ENCODE measurements at places on chromosomes 5 and 9.

DNA sequence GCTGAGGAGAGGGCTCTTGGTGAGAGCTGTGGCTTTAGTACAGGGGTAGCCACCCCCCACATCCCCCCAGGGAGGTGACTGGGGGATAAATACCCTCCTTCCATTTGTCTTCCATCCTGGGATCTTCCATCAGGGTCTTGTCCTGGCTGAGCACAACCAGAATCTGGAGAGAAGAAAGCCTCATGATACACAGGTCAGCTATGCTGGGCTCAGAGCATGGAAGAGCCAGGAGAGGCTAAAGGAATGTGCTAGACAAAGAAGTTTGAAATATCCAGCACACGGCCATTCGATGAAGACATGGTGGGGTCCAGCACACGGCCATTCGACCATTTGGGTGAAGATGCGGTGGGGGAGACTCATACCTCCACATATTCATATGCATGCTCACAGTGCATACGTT lies 30.0 kb downstream of the ROPN1L start:
- no peak for ATAC-seq

DNA sequence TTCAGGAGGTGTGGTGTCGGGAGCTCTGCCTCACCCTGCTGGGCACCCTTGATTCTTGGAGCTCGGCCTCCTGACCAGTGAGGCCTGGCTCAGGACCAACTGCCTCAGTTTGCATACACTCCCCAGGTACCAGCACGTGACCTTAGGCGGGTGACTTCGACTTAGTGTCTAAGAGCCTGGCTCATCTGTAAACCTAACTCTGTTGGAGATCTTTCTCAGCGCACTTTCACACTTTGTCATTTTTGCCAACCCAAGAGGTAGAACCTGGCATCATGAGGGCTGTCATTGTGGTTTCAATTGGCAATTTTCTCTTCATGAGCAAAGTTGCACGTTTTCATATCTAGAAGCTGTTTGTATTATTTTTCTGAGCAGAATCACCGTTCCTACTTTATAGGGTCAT lies 13.4 kb upstream of the WNK2 start:
- no peak for ATAC-seq

GRCh38 chr5:107211630-107212029 lies 459.1 kb downstream of the EFNA5 start:
- ATAC-seq, result no peak

DNA sequence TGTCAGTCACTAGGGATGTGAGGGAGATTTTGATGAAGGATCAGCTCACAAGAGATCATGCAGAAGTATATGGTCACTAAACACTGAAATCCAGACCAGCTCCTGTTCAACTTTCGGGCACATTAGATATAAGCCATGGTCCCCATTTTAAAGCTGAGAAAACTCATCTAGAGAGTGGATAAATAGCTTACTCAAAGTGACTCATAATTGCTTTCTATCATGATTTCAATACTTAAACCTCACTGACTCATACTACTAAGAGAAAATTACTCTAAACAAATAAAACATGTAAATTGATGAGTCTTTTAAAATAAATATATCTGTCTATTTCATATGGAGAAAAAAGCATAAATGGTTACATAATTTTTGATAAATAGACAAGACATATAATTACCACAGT lies 567.7 kb downstream of the TLR4 start:
- no peak for ATAC-seq

GRCh38 chr5:110951373-110951791 lies 120.1 kb upstream of the TSLP start:
- ATAC-seq, result no peak

DNA sequence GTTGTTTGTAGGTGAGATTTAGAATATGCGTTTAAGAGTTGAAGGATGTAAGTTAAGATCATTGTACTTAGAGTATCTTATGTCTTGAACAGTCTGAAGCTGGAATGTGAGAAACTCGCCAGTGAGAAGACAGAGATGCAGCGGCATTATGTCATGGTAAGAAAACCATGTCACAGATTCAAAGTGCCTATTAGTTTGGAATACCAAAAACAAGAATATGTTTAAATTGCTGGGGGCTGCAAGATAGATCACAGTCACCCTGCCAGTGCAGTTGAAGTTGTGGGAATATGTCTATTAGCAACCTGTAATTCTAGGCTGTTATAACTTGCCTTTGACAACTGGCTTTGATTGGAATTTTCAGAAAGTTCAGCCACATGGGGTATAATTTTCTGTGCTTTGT lies 3.0 kb downstream of the TLE4 start:
- no peak for ATAC-seq

DNA sequence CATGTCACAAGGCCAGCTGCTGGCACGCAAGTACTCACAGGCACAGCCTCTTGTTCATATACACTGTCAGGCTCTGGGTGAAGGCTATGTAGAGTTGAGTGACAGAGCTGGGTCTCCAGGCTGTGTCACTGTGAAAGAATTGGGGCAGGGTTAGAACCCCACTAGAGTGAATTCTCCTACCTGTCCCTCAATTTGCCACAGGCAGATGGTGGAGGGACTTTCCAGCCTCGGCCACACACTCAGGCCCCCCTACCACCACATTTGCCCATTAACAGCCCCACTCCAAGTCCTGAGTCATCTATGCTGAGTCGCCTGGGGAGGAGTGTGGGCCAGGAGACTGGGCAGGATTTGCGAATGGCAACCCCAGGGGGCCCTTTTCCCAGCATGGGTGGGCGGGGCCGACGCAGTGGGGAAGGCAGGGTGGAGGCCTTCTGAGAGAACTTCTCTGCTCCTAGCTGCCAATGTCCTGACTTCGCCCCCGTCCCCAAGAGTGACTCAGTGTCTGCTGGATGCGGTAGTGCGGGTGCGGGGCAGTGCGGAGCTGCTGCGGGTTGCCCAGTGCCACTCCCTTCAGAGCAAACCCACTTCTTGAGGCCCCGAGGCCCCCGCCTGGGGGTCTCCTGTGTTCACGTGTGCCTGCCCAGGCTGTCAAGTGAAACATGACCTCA lies 50.3 kb upstream of the PSD2 start:
- ATAC-seq, result no peak

GRCh38 chr9:81080900-81081299 lies 608.4 kb downstream of the TLE1 start:
- ATAC-seq, result no peak

GRCh38 chr5:38724301-38725030 lies 121.3 kb upstream of the OSMR start:
- ATAC-seq, result no peak

DNA sequence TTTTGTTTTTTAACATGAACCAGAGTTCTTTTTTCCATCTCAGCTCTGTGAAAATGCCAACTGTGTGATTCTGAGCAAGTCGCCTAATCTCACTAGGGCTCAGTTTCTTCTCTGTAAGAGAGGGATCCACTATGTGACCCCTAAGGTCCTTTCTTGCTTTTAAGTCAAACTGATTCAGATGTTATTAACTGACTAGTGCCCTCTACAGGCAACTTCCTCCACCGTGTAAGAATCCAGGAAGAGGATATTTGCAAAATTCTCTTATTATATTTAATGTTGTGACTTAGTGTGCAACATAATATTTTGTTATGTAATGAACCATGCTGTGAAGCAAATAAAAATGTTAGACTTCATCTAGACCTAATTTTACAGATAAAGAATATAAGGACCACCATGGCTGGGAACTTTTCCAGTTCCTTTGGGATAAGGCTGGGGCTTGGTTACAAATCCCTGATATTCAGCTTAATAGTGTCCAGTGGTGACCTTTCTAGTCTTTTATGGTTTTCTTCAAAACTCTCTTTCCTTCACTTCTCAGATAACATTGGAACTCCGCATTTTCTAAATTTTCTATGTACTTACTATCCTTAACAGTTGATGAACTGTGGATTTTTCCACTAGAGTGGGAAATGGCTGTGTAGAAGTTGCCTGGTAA lies 244.7 kb downstream of the PIK3R1 start:
- no peak for ATAC-seq

GRCh38 chr9:108474356-108474755 lies 381.4 kb downstream of the ACTL7B start:
- ATAC-seq, result no peak

DNA sequence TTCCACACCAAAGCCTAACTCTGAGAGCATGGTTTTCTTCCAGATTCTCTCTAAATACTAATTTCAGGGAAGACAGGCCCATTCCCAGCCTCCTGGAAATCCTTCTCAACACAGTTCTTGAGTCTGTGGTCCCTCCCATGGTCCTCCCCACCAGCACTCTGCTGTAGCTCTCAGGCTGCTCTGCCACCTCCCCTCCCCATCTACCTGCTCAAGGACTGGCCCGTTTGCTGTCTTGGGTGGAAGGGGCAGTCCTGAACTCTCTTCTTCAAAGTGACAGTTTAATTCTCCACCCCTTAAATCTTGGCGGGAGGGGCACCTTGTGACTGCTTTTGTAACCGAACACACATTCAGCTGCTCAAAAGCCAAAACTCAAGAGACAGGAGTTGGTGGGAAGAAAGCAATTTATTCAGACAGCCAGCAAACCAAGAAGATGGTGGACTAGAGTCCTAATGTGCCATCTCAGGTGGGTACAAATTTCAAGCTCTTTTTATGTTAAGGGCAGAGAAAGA lies 7.6 kb upstream of the LCN15 start:
- no peak for ATAC-seq

- ATAC-seq, result no peak
These were observed 73.4 kb downstream of the TEK start for GRCh38 chr9:27182421-27182820.

DNA sequence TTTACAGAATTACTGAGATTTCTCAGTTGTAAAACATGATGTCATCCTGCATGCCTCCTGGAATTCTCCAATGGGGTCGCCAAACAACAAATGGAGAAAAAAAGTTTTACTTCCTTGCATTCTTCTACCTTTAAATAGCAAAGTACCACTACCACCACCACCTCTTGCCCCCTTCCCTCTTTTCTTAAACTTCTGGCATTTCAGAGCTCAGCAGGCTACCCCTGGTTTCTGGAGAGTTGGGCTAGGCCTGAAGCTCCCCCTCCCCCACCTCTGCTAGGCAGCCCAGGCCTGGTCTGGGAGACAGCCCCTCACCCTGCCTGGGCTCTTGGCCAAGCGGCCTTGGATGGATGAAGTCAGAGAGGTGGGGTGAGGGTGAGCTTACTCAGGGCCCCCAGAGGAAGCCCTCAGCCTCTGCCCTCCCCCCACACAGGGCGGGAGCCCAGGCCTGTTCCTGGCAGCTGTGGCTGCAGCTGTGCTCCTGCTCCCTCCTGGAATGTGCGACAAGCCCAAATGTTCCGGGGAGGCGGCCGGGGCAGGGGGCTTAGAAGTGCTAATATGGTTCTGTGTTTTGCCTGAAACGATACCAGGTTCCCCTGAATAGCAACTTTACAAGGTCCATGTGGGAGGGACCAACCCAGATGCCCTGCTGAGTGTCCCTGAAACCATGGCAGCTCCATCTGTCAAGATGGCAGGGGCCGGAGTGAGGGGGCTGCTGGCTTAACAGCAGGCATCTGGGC lies 6.0 kb upstream of the CCIN start:
- ATAC-seq, result no peak

DNA sequence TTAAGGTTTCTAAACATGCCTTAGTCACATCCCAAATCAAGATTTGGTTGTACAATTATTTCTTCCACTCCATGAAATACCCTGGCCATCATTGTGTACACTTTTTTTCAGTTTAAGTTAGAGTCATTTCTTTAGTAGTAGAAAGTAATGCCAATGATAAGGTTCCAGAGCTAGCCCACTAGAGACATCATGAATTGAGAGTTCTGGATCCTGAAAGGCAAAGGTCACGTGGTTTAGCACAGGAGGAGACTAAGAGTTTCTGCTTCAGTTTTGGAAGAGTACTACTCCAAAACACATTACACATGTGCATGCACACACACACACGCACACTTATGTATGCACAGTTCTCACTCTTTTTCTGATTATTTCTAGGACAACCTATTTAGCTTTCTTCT lies 4.8 kb upstream of the SREK1 start:
- no peak for ATAC-seq

- no peak for ATAC-seq
These were observed 153.2 kb downstream of the NTRK2 start for GRCh38 chr9:84822589-84823233.

DNA sequence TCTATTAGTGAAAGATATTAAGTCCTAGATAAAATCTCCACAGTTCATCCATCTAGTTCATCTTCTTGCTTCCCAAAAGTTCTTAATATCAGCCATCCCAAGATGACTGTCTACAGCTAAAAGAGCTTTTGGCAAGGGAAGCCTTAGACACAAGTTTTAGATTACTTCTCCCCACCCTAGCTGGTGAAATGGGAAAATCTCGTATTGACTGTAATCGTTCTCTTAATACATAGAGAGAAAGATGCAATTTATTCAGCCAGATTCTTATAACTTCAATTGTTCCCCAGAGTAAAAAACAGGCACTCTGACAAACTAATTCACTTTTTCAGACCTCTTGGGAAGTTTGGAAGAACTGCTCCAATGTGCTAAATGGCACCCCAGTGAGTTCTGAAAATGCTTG lies 1439.6 kb upstream of the C9orf72 start:
- ATAC-seq, result no peak

DNA sequence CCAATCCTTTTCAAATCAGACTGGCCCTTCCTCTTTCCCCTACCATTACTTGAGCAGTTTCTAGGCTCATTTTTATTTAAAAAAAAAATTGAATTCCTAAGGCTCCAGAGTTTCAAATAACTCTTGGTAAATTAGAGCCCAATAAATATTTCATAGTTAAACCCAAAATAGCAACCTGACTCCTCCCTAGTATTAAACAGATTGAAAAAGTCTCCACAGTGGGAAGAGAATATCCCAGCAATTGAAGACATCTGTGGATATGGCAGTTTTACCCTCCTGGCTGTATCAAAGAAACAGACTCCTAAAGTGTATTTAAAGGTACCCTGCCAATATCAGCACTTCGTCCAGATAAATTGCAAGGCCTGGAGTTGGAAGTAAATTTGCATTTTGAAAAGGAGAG lies 52.7 kb upstream of the GDNF start:
- no peak for ATAC-seq

DNA sequence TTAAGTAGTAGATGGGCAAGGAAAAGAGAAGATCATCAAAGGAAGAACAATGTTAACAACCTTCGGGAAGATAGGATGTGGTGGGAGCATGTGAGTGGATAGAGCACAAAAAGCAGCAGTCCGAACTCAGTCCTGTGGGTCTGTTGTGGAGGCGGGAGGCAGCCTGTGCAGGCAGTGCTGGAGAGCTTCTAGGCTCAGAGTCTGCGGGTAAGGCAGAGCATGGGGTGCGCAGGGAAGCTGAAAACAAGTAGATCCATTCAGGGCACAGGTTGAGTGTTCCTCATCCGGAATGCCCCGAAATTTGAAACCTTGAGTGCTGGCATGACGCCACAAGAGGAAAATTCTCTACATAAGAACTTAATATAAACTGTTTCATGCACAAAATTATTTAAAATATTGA lies 84.9 kb downstream of the PPIC start:
- no peak for ATAC-seq

DNA sequence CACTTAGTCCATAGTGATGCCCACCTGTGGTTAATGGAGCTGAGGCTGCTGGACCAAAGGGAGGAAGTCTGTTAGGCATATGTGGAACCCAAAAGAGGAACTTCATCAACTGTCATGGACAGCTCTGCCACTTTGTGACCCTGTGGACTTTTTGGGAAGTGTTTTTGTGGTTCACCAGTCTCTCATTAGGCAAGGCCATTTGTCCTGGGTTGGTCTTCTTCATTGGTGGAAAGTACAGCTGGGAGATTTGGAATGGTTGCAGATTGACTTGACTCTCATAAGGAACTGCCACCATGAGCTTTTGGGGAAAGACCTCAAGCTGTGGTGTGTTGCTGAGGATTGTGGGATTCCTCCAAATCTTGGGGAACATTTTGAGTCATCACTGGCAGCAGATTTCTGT lies 31.9 kb upstream of the IL12B start:
- ATAC-seq, result no peak

- no peak for ATAC-seq
These were observed 258.8 kb upstream of the ZNF608 start for GRCh38 chr5:125005266-125005665.

All from activated CD4-positive, CD25-positive, alpha-beta regulatory T cell treated with anti-CD3 and anti-CD28 coated beads, Interleukin-2, amount 50 U/mL, for 24 hours (primary cell).